ENCODE measurements at places on chromosomes 11 and 22.

GRCh38 chr22:46263216-46263590, at the start of gene PKDREJ:
TSS of gene PKDREJ (minus strand) at chr22:46263343. CDS start at chr22:46263322, 21 bp downstream.
- DNase-seq: no peak

DNA sequence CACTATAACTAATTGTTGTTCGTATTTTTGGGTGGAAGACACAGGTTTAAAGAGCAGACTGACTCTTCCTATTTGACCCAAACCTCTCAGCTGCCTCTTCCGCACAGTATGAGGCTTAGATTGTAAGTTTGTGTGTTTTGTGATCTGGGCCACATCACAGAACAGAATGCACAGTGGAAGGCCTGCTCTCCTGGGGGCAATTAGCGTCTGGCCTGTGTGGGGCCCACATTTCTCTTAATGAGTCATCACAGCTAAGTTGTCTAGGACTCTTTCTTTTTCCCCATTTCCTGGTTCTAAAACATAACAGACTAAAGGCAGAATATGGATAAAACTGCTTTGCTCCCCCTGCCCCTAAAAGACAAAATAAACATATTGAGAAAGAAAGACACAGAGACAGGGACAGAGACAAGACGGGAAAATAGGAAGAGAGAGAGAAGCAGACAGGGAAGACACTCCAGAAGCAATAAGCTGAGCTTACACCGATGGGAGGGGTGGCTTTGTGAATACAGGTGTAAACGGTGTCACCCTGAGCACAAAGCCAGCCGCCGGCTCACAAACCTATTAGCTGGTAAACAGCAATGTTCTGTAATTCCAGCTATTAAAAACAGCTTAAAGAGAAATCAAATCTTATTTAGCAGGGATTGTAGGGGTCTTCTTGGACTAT, 127.4 kb upstream of the OPCML start:
- no peak for DNase-seq

DNA sequence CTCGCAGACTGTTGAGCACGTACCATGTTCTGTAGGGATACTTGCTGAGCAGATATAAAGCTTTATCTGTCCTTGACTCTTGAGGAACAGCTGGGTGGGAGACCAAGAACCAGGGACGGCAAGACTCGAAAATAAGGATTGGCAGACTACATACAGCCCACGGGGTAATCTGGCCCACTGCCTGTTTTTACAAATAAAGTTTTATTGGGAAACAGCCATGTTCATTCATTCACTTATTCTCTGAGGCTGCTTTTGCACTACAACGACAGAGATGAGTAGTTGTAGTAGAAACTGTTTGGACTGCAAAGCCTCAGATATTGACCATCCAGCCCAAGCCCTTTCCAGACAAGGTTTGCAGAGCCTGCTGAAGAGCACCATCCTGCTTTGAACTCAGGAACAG, 20.3 kb upstream of the RBM4B start:
- DNase-seq: no peak

GRCh38 chr11:62688491-62688890, 839 bp downstream of the LRRN4CL start:
- no peak for DNase-seq

Data from CD4-positive, alpha-beta T cell treated with Interleukin-21 for 1 hour (primary cell).